ENCODE measurements at places on chromosomes 11 and 22. TPM values are rescaled to one million over a fixed set of nuclear protein-coding genes. Genes with fewer than 3 reads are reported as not detected.
A peak's percentile ranks its signal among the peaks of the same experiment; 100 is the strongest.

Gene AP1B1
- 70.3 TPM for total RNA-seq

Gene ABCC8
- total RNA-seq, result 4.9 TPM

Gene SLC7A4
- total RNA-seq, result 0.47 TPM

Gene MS4A4A
- total RNA-seq, result 89.5 TPM

Gene HTR3B
- total RNA-seq, result not detected

Gene NADSYN1
- 95.0 TPM for total RNA-seq

Gene A4GALT
- 19.4 TPM for total RNA-seq

Gene KCNJ1
- 0.18 TPM for total RNA-seq

Gene LIPT2
- total RNA-seq, result 2.7 TPM

Gene RPLP2
- total RNA-seq, result 1,518 TPM

Gene PLEKHA7
- total RNA-seq, result 44.0 TPM

Gene TEAD1
- 51.9 TPM for total RNA-seq

Gene ATM
- total RNA-seq, result 91.3 TPM

Gene DRICH1
- 1.6 TPM for total RNA-seq

Gene BAIAP2L2
- 0.44 TPM for total RNA-seq

Gene METTL15
- 15.2 TPM for total RNA-seq

- peak; percentile 55 for DNase-seq
These were observed 16.1 kb downstream of the NCAPD3 start for GRCh38 chr11:134207538-134208239.

DNA sequence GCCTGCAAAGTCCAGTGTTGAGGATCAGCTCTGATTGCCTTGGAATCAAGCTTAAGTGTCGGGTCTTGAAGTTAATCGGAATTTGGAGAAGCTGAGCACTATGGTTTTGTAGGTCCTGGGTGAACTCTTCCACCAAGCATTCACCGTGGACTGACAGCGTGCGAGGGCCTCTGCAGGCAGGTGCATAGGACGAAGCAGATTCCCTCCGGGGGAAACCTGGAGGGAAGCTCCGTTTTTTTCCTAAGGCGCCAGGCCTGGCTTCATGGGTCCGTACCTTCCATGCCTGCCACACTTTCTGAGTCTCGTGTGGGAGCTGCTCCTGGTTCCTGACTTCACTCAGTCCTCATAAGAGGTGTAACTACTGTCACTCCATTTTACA lies 170.1 kb downstream of the CRYBB2 start:
- DNase-seq, result no peak

GRCh38 chr11:112881461-112881860 lies 79.8 kb upstream of the NCAM1 start:
- DNase-seq, result peak; percentile 55

DNA sequence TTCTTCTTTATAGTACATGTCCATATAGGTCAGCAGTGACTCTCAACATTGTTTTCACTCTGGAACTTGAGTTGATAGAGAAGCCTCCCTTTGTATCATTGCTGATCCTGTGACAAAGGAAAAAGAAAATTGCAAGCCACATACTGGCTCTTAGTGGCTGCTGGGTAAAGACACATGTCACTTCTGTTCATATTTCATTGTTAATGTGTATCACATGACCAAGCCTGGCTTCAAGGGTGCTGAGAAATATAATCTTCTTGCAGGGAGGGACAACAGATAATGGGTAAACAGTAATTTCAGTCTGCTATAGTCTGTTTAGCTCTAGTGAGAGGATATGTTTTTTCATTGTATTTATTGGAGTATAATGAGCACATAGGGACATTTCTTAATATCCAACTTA lies 173.3 kb downstream of the PGR start:
- DNase-seq, result no peak

DNA sequence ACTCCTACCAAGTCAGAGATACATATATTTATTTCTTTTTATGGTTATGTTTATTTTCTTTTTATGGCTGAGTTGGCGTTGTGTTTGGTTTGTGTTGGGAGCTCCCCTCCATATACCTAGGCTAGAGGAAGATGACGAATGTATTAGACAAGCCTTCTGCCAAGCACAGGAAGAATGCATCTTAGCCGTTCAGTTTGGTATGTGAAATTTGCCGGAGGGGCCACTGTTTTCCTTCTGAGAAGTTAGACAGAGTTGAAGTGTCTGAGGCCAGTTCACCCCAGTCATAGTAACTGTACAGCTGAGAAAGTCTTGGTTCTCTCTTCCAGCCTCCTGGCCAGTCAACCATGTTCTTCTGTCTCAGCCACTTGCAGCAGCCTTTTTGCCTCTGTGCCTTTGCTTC lies 29.8 kb downstream of the TEAD1 start:
- DNase-seq, result no peak

DNA sequence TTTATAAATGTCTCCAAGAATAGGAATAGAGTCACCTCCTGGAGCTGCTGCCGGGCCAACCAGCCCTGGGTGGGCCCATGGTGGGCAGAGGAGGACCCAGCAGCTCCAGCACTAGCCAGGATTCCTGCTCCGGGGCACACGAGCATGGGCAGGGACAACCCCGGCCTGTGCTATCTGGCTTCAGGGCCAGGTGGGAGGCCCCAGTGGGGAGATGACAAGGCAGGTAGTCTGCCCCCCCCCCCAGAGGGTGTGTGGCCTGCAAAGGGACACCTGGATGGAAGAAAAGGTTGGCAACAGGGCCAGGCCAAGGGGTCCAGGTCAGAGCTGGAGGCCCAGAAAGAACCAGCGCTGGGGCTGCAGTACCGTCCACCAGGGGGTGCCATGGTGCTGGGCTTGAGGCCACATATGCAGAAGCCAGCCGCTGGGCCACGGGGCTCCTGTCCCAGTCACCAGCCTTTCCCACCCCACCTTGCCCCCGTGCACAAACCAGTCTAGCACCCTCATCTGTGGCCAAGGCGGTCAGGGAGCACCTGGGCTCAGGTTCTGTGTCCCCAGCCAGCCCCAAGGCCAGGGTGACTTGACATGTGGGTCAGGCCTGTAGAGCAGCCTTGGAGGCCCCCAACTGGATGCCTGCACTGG lies 3.4 kb downstream of the TSPAN32 start:
- DNase-seq, result peak; percentile 93

DNA sequence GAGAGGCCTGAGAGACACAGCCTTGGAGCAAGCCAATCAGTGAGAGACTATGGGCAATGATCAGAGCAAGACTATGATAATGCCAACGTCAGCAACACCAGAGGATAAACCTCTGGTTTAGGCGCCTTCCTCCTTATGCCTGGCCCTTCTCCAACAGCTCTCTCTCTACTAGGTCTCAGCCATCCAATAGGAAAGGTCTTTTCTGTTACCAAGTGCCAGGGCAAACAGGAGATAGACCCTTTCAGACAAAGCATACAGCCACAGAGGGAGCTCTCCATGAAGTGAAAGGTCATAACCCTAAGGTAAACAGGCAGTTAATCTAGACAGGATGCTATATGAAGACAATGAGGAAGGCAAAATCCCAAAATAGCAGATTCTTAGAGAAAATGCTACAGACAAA lies 9.5 kb downstream of the STK33 start:
- DNase-seq, result no peak

DNA sequence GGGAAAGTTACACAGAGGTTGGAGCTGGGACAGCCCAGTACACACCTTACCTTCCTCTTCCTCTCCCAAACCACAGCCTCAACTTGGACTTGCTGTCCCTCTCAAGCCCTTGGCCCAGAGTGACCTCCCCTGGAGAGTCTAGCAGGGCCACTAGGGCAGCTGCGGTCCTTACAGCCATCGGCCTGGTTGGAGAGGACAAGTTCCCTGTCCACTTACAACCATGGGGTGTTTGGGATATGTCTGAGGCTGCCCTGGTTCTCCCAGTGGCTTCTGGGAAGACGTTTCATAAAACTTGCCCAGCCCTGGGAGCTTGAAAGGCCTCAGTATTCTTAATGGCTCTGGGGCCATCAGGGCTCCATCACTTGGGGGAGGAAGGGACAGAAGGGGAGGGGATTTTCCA lies 13.1 kb upstream of the DGKZ start:
- DNase-seq, result no peak

DNA sequence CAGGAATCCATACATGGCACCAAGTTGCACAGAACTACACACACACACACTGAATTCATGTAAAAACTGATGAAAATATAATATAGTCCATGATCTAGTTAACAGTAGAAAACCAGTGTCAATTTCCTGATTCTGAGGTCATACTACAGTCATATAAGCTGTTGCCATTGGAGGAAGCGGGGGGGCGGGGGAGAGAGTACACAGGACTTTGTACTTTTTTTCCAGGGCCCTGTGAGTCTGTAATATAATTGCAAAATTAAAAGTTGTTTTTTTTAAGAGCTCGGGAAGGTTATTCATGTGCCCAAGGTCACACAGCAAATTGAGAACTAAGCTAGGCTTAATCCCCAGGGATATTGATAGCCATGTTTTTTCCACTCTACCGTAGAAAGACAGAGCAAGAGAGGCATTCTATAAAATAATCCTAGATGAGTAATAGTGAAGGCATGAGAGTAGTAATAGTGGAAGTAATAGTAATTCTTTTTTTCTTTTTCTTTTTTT lies 312.3 kb downstream of the MN1 start:
- no peak for DNase-seq

DNA sequence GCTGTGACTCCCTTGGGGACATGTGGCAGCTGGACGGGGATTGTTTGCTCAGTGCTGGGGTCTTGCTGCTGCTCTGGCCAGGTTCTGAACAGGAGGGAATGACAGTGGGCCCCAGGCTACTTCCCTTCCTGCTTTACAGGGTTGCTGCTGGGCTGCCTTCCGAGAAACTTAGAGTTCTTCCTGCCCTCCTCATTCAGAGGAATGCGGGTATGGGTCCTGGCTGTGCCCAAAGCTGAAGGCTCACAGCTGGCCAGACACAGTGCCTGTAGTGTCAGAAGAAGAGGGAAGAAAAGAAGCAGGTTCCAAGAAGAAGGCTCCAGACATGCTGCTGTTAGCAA lies 108.3 kb upstream of the PARVA start:
- no peak for DNase-seq

DNA sequence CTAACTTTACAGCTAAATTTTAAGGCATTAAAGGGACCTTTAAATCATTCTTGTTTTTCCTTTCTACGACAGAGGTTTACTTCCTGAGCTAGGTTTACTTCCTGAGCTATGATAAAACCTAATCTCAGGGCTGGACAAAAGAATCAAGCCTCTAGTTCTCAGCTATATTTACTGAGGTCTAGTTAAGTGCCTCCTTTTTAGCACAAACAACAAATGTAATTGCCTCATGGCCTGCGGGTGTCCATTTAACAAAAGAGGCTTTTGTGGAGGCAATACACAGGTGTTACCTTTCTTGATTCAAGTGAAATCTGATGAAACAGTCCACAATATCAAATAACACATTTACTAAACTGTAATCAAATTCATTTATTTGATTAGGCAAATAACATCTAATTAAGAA lies 67.3 kb downstream of the IMMP1L start:
- no peak for DNase-seq

GRCh38 chr11:118820412-118821357 lies 29.7 kb upstream of the DDX6 start:
- peak; percentile 78 for DNase-seq

- no peak for DNase-seq
These were observed 1.2 kb downstream of the CSRP3 start for GRCh38 chr11:19200410-19201201.

DNA sequence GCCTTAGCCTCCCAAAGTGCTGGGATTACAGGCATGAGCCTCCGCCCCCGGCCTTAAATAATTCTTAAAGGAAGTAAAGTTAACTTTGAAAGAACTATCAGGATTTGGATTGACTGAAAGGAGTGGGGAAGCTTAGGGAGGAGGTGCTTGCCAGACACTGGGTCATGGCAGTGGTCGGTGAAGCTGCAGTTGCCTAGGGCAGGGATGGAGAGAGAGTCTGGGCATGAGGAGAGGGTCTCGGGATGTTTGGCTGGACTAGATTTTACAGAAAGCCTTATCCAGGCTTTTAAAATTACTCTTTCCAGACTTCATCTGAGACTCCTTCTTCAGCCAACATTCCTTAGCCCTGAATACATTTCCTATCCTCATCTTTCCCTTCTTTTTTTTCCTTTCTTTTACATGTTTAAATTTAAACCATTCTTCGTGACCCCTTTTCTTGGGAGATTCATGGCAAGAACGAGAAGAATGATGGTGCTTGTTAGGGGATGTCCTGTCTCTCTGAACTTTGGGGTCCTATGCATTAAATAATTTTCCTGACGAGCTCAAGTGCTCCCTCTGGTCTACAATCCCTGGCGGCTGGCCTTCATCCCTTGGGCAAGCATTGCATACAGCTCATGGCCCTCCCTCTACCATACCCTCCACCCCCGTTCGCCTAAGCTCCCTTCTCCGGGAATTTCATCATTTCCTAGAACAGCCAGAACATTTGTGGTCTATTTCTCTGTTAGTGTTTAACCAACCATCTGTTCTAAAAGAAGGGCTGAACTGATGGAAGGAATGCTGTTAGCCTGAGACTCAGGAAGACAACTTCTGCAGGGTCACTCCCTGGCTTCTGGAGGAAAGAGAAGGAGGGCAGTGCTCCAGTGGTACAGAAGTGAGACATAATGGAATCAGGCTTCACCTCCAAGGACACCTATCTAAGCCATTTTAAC lies at the start of gene NNMT:
NNMT (plus strand) TSS at position 724 of the 929 bp plus-strand sequence; CDS start at position 882, 158 bp downstream.
- DNase-seq, result peak; percentile 63

GRCh38 chr11:2711161-2711560 lies 11.4 kb upstream of the KCNQ1OT1 start:
- DNase-seq, result no peak

DNA sequence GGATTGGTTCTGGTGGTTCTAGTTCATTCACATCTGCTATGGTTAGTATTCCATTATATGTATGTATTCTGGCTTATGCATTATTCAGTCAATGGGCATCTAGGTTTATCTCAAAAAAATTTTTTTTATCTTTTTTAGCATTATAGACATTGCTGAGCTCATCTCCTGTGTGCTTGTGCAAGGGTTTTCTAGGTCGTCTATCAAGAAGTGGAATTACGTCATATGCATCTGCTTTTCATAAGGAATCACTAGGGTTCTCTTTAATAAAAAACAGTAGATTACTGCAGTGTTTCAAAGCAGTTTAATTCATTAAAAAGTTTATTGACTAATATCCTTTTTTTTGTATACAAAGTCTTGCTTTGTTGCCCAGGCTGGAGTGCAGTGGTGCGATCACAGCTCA lies 21.3 kb downstream of the TBC1D22A start:
- no peak for DNase-seq

DNA sequence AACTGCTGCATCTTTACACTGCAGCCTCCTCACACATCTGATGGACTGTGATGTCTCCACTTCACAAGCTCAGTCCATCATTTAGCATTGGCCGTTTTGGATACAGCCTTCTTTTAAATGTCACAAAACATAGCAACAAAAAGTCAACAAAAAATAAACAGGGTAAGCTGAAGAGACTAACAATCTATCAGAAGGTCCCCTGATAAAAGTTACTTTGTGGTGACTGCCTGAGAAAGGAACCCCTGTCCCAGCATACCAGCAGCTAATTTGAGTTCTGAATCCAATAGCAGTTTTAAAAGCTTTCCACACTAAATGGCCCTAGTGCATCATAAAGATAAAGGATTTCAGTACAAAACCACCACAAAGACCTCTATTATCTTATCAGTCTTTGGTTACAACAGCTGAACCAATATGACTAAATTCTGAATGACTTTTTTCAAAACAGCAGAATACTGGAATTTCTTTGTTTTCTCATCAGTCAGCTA lies 162.4 kb downstream of the SOX6 start:
- no peak for DNase-seq

DNA sequence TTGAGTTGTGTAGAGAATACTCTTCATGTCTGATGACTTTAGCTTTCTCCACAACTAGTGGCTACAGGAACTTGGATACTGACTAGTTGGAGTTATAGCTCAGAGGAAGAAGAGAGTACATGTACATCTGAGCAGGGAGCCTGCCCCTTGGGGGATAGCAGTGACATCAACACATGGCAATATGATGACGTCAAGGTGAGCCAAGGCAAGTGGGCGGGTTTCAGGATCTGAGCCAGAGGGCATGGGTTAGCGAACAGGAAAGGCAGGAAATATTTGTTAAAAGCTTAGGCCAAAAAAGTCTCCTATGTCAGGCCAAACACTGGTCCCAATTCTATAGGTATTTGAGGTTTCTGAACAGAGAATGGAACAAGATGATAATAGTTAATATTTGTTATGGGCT lies 42.0 kb upstream of the HORMAD2 start:
- no peak for DNase-seq
